Activated CD8-positive, alpha-beta memory T cell treated with anti-CD3 and anti-CD28 coated beads for 4 hours (primary cell): ENCODE measurements at places on chromosomes 3 and 15.

DNA sequence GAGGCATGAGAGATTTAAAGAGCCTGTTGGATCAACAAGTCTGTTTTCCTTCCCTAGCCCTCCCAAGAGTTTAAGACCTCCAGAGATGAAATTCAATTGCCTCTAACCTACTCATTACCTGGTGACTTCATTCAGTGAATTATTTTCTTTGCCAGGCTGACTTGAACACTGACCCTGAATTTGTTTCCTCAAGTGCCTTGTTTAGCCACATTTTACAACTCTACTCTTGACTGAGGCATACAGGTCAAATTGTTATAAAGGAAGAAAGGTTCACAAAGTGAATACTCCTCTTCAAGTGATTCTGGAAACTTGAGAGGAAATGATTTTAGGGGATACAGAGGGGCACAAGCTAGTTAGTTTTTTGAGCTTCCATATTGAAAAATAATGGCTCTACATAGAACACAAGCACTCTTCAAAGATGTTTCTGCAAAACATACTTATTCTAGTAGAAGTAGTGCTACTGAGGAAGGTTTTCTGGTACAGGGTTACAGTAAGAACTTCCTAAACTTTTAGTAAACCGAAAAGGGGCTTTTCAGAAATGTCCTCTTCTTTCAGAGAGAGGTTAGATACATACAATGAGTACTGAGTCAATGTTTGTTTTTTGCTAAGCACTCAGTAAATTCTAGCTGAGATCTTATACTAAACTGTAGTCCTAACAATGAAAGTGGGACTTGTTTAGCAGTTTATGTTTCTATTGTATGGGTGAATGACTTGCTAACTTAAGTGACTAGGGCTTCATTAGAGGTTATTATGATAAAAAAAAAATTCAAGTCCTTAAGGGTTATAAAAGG, 137.4 kb upstream of the SATB1 start:
- DNase-seq, result no peak

- no peak for DNase-seq
Observed at GRCh38 chr3:134846911-134847317, 51.9 kb downstream of the EPHB1 start.

- DNase-seq, result no peak
Observed at GRCh38 chr3:188319569-188319968, 165.6 kb downstream of the LPP start.

- no peak for DNase-seq
Observed at GRCh38 chr3:48891606-48892005, 7.1 kb downstream of the SLC25A20 start.

- no peak for DNase-seq
Observed at GRCh38 chr3:145903472-145904013, 257.4 kb downstream of the PLOD2 start.

GRCh38 chr3:55144015-55144673, 216.3 kb upstream of the LRTM1 start:
- no peak for DNase-seq

- DNase-seq, result no peak
Observed at GRCh38 chr3:170529346-170529745, 56.5 kb downstream of the SLC7A14 start.

DNA sequence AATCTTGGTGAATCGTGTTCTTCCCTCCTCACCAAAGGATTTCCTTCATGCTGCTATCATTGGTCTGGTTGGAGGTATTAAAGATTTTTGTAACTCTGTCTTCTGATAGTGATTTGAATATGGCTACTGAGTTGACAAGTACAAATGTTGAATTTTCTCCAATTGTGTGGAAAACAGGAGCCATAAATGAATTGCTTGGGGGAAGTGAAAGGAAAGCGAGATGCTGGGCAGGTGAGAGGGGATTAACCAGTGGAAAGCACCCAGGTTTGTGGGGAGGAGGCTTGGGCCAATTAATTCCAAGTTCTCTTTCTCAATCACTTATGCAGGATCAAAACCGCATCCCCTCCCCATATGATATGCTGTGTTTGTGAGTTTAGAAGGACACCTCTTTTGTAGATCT, 372.5 kb downstream of the IL20RB start:
- no peak for DNase-seq

- DNase-seq, result no peak
Observed at GRCh38 chr3:121482660-121483059, 63.1 kb downstream of the POLQ start.

DNA sequence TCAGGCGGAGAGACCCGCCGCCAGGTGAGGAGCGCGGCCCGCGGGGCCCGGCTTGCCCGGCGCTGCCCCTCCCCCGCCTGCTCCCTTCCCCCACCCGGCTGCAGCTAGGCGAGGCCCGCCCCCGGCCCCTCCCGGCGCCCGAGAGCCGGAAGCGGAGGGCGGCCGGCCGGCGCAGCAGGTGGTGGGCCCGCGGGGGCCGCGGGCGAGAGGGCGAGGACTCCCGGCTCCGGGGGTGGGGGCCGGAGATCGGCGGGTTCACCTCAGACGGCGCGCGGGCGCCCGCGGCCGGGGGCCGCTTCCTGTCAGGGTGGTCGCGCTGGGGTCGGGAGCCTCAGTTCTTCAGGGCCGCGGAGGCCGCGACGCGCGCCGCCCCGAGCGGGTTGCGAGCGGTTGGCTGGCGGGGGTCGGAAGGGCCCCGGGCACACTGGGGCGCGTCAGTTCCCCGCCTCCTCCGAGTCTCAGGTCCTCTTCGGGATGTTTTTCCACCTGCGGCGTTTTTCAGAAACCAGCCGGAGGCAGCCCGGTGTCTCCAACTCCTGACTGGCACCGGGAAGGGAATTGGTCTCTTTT, 395 bp downstream of the ZFAND6 start:
- DNase-seq, result no peak

DNA sequence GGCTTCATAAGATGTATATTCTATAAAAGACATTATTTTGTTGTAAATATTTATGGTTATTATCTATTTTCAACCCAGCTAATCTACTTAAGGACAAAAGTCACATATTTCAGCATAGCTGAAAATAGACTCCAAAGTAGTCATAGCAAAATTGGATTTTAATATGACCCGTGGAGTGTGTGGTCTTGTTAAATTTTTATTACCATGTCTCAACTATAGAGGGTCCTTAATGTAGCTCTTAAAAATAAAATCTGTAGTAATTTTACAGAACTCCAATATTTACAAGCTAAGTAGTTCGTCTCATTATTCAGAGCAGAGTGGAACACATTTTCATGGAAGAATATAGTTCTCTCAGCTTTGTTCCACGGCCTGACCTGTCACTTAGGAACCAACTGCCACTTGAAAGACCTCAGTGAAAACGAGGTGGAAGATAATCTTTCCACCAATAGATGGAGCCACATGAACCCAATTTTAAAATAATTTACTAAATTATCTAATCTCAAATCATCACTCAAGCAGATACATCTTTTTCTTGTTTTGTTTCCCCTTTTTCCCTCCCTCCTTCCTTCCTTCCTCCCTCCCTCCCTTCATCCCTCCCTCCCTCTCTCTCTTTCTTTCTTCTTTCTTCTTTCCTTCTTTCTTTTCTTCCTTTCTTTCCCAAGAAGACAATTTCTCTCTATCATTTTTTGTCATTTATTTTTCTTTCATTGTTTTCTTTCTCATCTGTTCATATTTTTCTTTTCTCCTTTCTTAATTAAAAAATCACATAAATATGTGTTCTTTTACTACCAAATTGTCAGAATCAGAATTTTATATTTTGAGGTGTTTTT, 97.2 kb downstream of the CLDN1 start:
- DNase-seq, result no peak

DNA sequence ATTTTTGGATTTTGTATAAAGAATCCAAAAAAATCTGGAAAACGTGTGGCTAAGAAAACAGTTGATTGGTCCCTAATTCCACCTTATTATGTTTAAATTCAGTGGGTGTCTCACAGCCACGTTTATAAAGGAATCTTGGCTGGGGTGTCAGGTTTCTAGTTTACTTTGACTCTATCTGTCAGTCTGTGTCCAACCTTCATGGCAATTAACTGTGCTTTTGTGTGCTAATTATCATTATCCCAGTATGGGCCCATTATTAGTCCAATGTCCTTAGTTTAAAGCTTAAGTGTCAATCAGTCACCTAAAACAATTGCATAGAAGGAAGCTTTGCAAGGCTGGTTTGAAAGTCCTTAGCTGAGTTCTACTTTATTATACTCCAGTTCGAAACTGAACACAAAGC, 3.7 kb upstream of the CNTN4 start:
- no peak for DNase-seq

DNA sequence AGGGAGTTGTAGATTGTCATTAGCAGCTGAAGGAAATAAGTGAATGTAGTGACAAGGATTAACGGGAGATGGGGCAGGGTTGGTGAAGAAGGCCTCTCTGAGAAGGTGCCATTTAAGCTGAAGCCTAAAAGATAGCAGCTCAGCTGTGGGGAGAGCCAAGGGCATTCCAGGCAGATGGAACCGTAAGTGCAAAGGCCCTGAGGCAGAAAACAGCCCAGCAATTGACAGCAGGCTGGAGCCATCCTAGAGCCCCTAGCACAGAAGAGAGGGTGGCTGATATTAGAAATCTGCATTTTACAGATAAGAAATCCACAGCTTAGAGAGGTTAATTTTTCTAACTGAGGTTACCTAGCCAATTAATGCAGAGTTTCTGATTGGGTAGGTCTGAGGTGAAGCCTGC, 374.5 kb upstream of the PROK2 start:
- no peak for DNase-seq

GRCh38 chr3:140585828-140586227, 92.0 kb upstream of the TRIM42 start:
- DNase-seq, result no peak

DNA sequence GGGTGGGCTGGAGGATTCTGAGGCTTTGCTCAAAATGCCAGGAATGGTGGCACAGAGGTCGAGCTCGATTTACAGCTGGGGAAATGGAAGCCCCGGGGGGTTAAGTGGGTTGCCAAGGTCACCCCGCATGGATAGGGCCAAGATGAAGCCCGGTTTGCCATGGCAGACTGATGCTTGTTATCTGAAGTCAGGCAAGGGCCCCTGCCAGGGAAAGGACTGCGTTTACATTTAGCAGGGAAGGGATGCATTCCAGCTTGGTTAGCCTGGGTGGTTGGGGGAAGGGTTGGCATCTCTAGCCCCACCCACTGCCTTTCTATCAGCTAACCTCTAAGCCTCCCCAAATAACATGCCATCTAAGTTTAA, 79.0 kb downstream of the RPLP1 start:
- DNase-seq, result no peak

DNA sequence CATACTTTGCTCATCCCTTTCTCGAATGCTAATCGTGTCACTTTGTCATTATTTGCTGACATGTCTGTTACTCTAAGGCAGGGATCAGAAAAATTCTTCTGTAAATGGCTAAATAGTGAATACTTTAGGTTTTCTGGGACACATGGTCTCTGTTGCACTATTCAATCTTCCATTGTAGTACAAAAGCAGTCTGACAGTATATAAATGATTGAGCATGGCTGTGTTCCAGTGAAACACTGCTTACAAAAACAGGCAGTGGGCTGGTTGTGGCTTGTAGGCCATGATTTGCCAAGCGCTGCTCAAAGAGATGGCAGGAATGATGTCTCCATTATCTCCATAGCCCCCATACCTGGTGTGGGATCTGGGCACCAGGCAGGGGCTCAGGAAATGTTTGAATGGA, 45.6 kb downstream of the TMEM266 start:
- no peak for DNase-seq

DNA sequence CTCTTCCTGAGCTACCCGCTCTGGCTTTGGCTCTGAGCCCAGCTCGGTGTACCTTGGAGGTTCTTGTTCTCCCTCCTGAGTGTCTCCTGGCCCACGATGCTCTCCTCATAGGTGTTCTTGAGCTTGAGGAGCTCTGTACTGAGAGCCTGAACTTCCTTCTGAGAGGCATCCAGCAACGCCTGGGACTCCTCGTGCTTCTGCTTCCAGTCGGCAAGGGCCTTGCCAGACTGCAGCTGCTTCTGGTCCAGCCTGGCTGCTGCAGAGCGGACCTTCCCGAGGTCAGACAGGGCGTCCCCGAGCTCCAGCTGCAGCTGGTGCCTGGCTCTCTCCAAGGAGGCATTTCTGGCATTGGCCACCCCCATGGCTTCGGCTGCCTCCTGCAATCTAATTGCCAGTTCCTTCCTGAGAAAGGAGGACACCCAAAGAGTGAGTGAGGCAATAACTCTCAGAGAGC, 99.8 kb downstream of the MYH15 start:
- DNase-seq, result no peak

DNA sequence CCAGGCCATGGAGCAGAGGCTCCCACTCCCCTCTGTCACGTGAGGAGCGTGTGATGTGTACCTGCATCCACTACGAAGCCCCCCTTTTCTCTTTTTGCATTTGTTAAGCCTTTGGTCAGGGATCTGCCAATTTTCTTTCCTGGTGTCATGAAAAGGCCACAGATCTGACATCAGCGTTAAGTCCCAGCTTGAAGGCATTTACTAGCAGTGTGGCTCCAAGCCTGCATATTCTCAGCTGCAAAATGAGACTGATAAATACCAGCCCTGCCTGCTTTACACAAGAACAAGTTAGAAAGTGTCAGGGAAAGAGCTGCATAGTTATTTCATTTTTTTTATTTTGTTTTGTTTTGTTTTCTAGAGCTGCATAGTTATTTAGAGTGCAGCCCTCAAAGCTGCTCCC, 2.3 kb upstream of the ANKRD63 start:
- no peak for DNase-seq

- no peak for DNase-seq
Observed at GRCh38 chr3:78410077-78410476, 1357.7 kb downstream of the ROBO1 start.

GRCh38 chr3:134869153-134869726, 74.2 kb downstream of the EPHB1 start:
- no peak for DNase-seq

GRCh38 chr3:192889679-192890078, 28.0 kb downstream of the MB21D2 start:
- no peak for DNase-seq

- no peak for DNase-seq
Observed at GRCh38 chr3:57009367-57009766, 51.1 kb upstream of the SPATA12 start.

DNA sequence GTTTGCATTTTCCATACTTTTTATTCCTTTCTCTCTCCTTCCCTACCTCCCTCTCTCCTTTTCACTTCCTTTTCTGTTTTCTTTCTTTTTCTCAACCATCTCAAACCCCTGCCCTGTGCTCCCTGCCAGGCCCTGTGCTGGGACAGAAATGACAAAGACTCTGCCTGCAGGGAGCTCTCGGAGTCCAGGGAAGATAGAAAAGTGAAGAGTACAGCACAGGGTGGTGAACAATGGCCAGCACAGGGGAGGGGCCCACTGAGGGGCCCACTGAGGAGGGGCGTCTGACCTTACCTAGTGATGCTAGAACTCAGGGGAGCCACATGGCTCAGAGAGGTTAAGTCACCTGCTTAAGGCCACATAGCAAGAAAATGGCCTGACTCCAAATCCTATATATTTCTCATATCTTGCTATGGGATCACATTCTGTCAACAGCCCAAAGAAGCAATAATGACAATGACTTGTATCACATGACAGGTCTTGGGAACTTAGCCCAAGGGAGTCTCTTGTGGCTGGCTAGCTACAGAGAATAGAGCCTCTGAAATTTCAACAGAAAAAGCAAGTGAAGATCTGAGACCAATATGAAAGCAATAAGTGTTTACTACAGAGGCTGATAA, 44.3 kb upstream of the ATP2B2 start:
- no peak for DNase-seq
